ENCODE measurements at places on chromosomes 7 and 10.

- no peak for DNase-seq
These were observed 180.5 kb downstream of the PFKFB3 start for GRCh38 chr10:6383096-6383812.

DNA sequence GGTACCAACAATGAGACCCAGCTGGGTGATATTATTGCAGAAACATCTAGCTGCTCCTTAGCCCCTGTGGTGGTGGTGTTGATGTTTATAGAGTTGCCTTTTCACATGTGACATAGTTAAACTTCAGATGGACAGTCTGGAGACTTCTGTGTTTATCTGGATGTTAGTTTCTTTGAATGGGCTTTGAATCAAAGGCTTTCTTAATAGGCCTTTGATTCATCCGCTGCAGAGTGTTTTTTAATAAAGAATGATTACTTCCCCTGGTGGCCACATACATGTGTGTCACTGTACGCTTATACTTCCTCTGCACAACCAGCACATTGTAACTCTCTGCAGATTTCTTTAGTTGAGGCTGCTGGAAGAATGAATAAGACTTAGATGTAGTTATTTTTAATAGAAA is 221.0 kb downstream of the DYNC1I1 start:
- DNase-seq, result no peak

DNA sequence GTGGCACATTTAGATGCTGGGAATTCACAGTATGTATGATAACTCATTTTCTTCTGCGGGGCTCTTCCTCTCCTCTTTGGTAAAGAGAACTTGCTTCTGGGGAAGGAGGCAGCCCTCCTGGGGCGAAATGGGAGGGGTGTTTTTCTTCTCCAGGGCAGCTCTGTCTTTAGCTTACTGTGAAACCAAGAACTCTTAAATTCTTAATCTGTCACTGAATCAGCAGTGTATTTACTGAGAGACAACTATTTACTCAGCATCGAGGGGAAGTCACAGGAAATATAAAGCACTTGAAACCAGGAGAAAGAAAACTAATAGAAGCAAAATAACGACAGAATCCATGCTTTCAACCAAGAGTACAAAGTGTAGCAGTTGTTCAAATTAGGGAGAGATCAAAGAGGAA is 158.2 kb upstream of the AGK start:
- no peak for DNase-seq

DNA sequence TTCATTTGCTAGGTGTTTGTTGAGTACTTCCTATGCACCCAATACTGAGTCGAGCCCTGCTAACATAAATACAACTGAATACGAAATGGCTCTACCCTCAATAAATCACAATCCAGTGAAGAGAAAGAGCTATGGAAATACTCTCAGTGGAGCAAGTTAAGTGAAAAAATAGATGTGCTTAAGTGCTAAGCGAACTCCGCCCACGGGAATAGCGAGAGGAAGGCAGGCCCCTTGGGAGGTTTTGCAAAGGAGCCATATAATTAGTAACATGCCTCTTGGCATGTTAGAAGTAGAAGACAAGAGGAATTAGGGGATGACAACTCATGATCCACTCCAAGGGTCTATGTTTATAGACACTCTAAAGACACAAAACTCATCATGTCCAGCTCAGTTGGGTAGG is 42.8 kb upstream of the TSPAN33 start:
- no peak for DNase-seq

DNA sequence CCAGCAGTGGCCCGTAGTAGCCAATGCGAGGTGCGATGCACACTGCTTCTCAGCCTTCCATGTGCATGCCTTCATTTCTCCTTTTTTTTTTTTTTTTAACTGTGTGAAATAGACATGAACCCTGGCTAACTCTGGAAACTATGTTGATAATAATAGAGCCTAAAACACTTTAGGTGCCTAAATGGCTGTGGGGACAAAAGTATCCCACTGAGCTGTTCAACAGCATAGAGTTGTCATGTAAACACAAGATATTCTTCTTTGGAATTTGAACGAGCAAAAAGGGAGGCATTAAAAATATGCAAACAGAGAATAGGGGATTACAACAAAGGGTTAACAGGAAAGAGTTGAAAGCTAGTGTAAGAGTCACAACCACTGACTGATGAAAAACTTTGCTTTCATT is 162.1 kb upstream of the NOBOX start:
- no peak for DNase-seq

- no peak for DNase-seq
These were observed 60.1 kb downstream of the RABGEF1 start for GRCh38 chr7:66800591-66800990.

GRCh38 chr7:81187753-81188152 is 268.9 kb upstream of the SEMA3C start:
- DNase-seq, result no peak

- DNase-seq, result no peak
These were observed 300.6 kb downstream of the ZEB1 start for GRCh38 chr10:31619531-31620061.

DNA sequence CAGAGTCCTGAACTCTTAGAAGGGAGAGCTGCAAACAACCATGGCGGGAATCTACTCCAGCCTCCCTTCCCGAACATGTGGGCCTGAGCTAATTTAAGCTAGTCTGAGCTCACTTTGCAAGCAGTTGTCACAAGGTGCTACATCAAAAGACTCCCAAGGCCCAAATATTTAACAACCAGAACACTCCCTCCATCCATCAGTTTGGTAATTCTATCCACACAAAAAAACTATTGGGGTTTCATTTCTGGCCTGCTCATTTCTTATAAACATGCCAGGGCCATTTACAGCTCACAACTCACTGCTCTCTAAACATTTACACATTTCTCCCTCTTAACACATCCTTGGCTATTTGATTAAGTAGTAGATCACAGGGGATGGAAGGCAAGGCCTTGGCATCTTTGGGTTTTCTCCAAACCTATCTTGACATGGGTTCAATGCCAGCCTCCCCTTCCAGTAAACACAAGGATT is 263.4 kb downstream of the KCNMA1 start:
- no peak for DNase-seq

DNA sequence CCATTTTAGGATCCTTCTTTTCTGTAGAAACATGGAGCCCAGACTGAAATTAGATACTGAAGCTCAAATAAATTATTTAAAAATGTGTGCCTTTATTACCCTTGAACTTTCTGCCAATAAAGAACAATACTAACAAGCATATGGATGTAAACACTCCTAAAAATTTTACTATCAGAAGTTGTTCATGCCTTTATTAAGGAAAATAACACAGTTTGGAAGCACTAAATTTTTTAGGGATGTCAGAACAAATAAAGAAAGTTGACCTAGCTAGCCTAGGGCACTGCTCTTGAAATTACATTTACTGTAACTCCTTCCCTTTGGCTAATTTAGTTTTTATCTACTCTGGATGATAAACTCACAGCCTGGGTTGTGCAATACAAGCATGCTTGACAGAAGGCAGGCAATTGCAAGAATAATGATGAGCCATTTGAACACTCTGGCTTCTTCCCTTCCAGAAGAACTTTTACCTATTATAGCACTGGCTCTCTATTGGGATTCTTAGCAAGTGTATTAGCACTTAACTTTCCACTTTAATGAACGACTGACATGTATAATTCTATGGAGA is 351.7 kb upstream of the C7orf33 start:
- DNase-seq, result no peak

GRCh38 chr10:30581779-30582380 is 47.7 kb downstream of the LYZL2 start:
- DNase-seq, result no peak

- no peak for DNase-seq
These were observed 380.3 kb upstream of the ADARB2 start for GRCh38 chr10:2117641-2118040.

- no peak for DNase-seq
These were observed 217.3 kb downstream of the GRID1 start for GRCh38 chr10:86149257-86149656.
